Urothelium cell line (cell line): ENCODE measurements at places on chromosomes 5 and 9.

GRCh38 chr5:28743025-28743715 is 1704.8 kb upstream of the CDH9 start:
- no peak for DNase-seq

- DNase-seq, result peak; percentile 61
Observed at GRCh38 chr9:133148199-133149129, 15.2 kb downstream of the GBGT1 start.

- no peak for DNase-seq
Observed at GRCh38 chr5:76978869-76979268, 26.0 kb downstream of the CRHBP start.

DNA sequence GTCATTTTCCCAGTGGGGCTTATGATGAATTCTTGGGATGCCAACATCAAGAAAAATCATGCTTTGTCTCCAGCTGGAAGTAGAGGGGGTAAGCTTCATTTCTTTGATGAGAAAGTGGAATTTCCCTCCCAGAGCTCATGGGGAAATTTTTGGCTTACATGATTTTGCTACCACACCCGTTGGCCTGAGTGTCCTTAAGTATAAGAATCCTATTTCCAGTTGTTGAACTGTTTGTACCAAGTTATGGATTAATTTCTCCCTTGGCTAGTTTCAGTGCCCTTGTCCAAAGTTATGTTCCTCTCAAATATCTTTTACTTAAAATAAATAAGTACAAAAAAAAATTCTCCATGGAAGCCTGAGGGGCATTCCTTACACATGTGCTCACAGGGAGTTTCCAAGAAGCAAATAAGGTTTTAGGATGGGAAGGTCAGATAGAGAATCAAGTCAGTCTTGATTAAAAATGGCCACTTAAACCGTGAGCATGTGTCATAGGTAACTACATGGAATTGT is 82.3 kb downstream of the PTCD2 start:
- DNase-seq, result no peak

GRCh38 chr9:129273136-129273895 is 95.3 kb upstream of the IER5L start:
- no peak for DNase-seq
